ENCODE measurements at places on chromosomes 4 and X.

- no peak for DNase-seq
Observed at GRCh38 chr4:117010671-117011070, 74.7 kb downstream of the TRAM1L1 start.

- no peak for DNase-seq
Observed at GRCh38 chr4:121973816-121974215, 22.0 kb upstream of the TRPC3 start.

- DNase-seq = no peak
Observed at GRCh38 chr4:93501946-93502345, 326.6 kb upstream of the ATOH1 start.

DNA sequence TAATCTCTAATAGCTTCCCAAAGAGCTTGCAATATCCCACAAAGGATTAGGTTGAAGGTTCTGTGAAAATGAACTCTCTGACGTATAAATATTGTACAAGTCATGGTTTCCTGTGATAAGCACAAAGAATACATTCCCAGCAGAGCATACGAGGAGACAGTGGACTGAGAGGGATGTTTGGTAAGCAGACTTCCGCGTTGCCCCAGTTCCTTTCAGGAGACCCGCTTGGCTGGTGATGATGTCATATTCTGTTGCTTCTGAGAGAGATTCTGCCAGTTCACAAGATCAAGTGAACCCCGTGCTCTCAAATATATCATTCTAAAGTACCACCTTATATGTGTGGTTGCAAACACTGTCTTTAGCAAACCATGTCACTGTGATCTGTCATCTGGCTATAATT lies 323.9 kb upstream of the CASK start:
- DNase-seq = no peak

GRCh38 chr4:147772459-147772969 lies 40.6 kb downstream of the ARHGAP10 start:
- no peak for DNase-seq

DNA sequence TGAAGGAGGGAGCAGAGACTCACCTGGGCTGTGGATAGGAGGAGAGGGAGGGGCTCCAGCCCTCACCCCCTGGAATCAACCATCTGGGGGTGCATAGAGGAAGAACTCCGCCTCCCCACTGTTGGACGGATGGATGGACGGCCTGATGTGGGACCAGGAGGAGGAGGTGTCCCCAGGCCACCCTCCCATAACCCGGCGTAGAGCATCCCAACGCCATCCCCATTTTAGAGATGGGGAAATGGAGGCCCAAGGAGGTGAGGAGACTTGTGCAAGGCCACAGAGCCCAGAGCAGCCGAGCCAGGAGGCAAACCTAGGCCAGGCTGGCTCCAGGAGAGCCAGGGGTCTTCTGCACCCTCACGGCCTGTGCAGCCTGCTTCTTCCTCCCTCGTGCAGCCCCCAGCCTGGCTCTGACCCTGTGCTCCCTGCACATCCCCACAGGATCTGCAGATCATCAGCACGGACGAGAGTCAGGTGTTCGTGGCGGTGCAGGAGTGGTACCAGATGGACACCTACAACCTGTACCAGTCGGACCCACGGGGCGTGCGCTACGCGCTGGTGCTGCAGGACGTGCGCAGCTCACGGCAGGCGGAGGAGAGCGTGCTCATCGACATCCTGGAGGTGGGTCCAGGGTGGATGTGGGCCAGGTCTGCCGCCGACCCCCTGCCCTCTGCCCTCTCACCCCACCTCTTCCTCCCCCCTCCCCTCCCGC lies 241.0 kb upstream of the PSAPL1 start:
- DNase-seq = no peak

DNA sequence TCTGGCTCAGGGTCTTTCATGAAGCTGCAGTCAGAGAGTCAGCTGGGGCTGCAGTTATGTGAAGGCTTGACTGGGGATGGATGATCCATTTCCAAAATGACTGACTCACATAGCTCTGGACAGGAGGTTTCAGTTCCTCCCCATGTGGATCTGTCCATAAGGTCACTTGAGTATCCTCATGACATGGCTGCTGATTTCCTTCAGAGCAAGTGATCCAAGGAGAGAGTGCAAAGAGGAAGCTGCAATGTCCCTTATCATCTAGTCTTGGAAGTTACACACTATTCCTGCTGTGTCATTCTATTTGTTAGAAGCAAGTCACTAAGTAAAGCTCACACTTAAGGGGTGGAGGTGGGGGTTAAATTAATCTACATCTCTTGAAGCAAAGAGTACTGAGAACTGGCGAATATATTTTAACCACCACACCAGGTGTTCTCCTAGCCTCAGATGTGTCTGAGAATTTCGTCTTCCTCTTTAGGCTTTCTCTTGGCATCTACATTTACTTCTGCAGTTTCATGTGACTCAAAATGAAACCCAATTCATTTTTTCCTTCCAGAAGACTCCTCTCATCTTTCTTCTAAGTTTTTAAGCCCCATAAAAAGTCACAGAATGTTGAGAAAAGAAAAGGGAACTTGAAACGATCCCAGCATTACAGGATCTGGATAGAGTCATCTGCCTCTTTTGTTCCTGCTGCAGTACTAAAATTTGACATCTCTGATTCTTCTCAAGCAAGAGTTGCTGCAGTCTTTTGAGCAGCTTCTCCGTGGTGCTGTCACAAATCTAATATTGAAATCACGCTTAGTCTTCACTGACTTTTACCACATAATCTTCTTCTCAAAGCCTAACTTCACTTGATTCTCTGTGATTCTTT lies 3.8 kb upstream of the GRPR start:
- DNase-seq = no peak

DNA sequence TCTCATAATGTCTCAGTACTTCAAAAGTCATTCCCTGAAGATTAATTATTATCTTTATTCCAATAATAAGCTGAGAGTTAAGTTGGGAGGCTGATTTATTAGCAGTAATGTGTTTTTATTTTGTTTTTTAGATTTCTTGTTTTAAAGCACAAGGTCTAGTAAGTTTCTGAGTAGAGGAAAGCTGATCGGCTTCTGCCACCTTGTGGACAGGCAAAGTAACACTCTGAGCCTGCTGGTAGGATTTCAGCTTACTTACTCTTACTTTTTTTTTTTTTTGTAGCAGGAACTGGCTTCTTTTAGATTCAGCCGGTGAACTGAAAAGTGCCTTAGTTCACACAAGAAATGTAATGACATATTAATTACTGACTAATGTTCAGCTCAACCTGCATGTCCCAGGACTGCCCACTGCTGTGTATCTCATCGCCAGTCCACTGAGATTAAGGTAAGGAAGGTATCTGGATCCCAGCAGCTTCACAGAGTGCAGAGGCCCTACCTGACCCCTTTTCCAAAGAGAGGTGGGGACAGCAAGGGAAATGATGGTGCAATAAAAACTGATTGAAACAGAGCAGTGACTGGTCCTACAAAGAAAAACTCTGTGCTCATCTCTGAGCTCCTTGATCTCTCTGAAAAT lies 126.5 kb downstream of the ADGRA3 start:
- DNase-seq = no peak

DNA sequence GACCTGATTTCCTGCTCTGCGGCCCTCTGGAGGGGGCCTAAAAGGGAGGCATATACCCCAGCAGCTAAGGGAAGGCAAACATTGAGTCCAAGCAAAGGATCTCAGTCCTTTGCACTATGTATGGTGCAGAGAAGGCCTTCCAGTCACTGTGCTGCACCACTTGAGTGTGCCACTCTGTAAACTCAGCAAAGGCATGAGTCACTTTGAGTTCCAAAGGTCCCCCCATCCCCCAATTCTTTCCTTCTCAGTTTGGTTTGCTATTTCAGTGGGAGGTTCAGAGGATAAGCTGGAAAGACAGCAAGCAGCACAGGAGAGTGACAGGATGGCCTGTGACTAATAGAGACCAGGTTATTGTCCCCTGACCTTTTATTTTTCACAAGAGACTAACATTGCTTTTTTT lies 131.3 kb downstream of the FHDC1 start:
- no peak for DNase-seq

DNA sequence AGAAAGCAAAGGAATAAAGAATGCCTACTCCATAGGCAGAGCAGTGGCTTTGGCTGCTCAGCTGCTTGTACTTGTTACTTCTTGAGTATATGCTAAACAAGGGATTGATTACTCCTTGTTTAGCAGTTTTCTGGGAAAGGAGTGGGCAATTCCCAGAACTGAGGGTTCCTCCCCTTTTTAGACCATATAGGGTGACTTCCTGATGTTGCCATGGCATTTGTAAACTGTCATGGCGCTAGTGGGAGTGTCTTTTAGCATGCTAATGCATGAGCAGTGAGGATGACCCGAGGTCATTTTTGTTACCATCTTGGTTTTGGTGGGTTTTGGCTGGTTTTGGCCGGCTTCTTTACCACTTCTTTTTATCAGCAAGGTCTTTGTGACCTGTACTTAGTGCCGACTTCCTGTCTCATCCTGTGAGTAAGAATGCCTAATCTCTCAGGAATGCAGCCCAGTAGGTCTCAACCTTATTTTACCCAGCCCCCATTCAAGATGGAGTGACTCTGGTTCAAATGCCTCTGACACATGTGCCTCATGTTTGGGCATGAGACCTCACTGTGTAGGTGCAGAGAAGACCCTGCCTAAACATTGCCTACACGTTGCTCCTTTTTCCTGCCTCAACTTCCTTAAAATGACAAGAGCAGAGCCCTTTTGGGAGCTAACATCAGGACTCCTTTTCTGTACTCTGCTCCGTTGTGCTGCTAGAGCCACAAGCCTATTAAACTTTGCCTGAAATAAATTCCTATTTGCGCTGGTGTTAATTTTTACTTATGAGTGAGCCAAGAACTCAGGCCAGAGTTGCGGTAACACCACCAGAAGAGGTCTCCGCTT lies 21.0 kb upstream of the UBA6 start:
- DNase-seq = no peak
